Progenitor cell of endocrine pancreas (in vitro differentiated cells): ENCODE measurements at places on chromosomes 4 and X. TPM values are rescaled to one million over a fixed set of nuclear protein-coding genes. Genes with fewer than 3 reads are reported as not detected.

DNA sequence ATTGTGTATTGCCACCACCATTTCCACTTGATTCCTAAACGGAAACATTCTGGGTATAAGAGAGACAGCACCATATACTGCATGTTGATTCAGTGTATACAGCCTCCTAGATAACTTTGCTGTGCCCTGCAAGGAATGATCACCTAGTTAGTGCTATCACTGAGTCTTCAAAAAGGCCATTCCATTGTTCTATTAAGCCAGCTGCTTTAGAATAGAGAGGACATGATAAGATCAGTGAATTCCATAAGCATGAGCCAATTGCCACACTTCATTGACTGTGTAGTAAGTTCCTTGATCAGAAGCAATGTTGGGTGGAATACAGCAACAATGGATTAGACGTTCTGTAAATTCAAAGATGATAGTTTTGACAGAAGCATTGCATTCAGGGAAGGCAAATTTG, 1047.3 kb downstream of the PCDH18 start:
- no peaks in the 10 kb centered on the region for H3K27me3 ChIP-seq
- H3K36me3 ChIP-seq, result no peaks in the 10 kb centered on the region
- H3K4me1 ChIP-seq, result no peaks in the 10 kb centered on the region

GRCh38 chr4:47717188-47717587, 120.7 kb downstream of the CORIN start:
- H3K4me1 ChIP-seq, result peaks cover 12% of the 10 kb centered on the region
- no peaks in the 10 kb centered on the region for H3K36me3 ChIP-seq
- DNase-seq, result no peak
- H3K4me3 ChIP-seq, result no peak overlapping the region
- no peak overlapping the region for H3K27ac ChIP-seq

- peaks cover 17% of the 10 kb centered on the region for H3K4me1 ChIP-seq
- H3K27me3 ChIP-seq, result no peaks in the 10 kb centered on the region
- H3K36me3 ChIP-seq, result no peaks in the 10 kb centered on the region
- no peak for DNase-seq
- peak overlapping the region; percentile 95 for H3K27ac ChIP-seq
Observed at GRCh38 chr4:8427761-8428287, 12.7 kb downstream of the ACOX3 start.

- no peak overlapping the region for H3K4me3 ChIP-seq
- no peak overlapping the region for H3K27ac ChIP-seq
- DNase-seq, result no peak
- H3K4me1 ChIP-seq, result no peaks in the 10 kb centered on the region
- H3K27me3 ChIP-seq, result no peaks in the 10 kb centered on the region
Observed at GRCh38 chr4:140395668-140396067, 22.2 kb downstream of the SCOC start.

- no peak overlapping the region for H3K27ac ChIP-seq
- H3K36me3 ChIP-seq, result no peaks in the 10 kb centered on the region
- H3K4me1 ChIP-seq, result no peaks in the 10 kb centered on the region
- no peak overlapping the region for H3K4me3 ChIP-seq
- H3K27me3 ChIP-seq, result peaks cover 27% of the 10 kb centered on the region
Observed at GRCh38 chr4:73850261-73850970, 2.7 kb upstream of the PF4V1 start.

GRCh38 chrX:71867680-71868079, 43.0 kb upstream of the NHSL2 start:
- H3K27ac ChIP-seq, result no peak overlapping the region
- H3K27me3 ChIP-seq, result peaks cover 13% of the 10 kb centered on the region
- no peaks in the 10 kb centered on the region for H3K4me1 ChIP-seq
- DNase-seq, result no peak

GRCh38 chrX:35444671-35445355, 353.3 kb upstream of the MAGEB16 start:
- no peak overlapping the region for H3K4me3 ChIP-seq
- H3K27me3 ChIP-seq, result no peaks in the 10 kb centered on the region
- H3K27ac ChIP-seq, result no peak overlapping the region
- no peak for DNase-seq
- peaks cover 2% of the 10 kb centered on the region for H3K36me3 ChIP-seq
- H3K4me1 ChIP-seq, result peaks cover 3% of the 10 kb centered on the region

GRCh38 chrX:40148385-40149285, 50.9 kb upstream of the BCOR start:
- H3K4me3 ChIP-seq, result peak overlapping the region; percentile 38
- no peak for DNase-seq
- H3K4me1 ChIP-seq, result peaks cover 12% of the 10 kb centered on the region
- H3K27me3 ChIP-seq, result peaks cover 52% of the 10 kb centered on the region

- DNase-seq, result no peak
- no peak overlapping the region for H3K4me3 ChIP-seq
- H3K27ac ChIP-seq, result no peak overlapping the region
Observed at GRCh38 chrX:97931586-97931985, 1047.9 kb downstream of the RPA4 start.

DNA sequence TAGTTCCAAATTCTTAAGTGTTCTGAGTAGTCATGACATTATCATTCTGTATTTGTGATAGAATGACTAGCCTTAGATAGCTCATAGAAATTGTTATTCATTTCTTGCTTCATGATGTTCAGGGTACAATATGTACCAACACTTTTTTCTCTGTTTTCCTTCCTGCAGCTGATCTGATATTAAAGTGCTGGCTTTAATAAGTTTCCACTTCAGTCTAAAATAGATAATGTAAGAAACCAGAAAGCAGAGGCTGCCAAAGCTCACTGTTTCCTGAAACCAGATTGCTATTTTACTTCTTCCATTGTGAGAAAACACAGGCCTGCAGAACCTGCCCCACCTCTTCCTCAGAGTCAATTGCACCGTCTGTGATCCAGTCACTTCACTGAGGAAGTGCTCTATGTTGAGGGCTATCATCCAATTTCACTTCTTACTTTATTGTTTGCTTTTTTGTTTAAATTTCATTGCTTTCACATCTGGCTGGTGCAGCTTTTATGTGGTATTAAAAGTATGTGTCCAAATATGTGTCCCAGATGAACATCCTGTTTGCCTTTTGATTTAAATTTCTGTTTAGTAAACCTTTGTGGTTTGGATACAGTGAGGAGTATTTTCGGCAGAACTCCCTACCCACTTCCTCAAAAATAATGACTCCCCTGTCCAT, 652.1 kb downstream of the ANKRD50 start:
- H3K4me1 ChIP-seq, result no peaks in the 10 kb centered on the region
- H3K4me3 ChIP-seq, result no peak overlapping the region

DNA sequence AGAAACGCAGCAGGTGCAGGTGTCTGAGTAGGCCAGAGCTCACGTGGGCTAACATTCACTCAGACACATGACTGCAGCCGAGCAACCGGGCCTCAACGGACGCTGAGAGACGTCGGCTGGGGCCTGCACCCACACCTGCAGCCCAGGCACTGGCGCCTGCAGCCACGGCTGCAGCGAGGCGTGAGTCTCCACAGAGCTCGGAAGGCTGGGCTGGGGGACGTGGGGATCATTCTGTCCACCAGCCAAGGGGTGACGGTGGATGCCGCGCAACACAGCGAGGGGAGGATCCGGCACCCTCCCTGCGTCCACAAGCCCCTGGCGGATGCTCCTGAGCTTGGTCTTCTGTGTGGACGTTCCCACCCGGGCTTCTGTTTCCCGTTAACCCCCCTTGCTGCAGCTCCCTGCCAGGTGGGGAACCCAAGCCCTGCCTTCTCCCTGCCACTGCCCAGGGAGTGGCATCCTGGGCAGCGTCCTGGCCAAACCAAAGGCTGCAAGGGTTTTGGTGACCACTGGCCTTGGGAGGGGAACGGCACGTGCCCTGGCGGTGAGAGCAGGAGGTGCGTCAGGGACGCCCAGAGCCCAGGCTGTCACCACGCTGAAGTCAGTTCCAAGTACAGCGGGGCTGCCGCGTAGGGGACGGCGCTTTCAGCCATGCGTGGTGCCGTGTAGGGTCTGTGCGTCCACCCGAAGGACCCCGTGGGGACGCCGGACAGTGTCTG, 16.3 kb downstream of the PPP2R3B start:
- H3K27me3 ChIP-seq, result peaks cover 28% of the 10 kb centered on the region
- DNase-seq, result no peak
- H3K27ac ChIP-seq, result no peak overlapping the region
- no peak overlapping the region for H3K4me3 ChIP-seq
- peaks cover 6% of the 10 kb centered on the region for H3K36me3 ChIP-seq
- peaks cover 17% of the 10 kb centered on the region for H3K4me1 ChIP-seq

CFP gene
- total RNA-seq, result 0.69 and 0.93 TPM in 2 replicates

SLC10A4 gene
- total RNA-seq, result 2.5 and 2.7 TPM in 2 replicates

MAGEE1 gene
- total RNA-seq, result 9.6 and 10.9 TPM in 2 replicates

TMEM31 gene
- 0.55 and 0.89 TPM in 2 replicates for total RNA-seq
